ENCODE measurements at places on chromosomes 7 and 10.

GRCh38 chr7:130232209-130232608 is 24.5 kb downstream of the SSMEM1 start:
- H3K4me1 ChIP-seq, result no peaks in the 10 kb centered on the region
- no peak overlapping the region for H3K4me3 ChIP-seq
- DNase-seq, result no peak
- no peaks in the 10 kb centered on the region for H3K27me3 ChIP-seq

- DNase-seq, result no peak
- peaks cover 25% of the 10 kb centered on the region for H3K36me3 ChIP-seq
- no peak overlapping the region for H3K4me3 ChIP-seq
- no peaks in the 10 kb centered on the region for H3K4me1 ChIP-seq
- no peaks in the 10 kb centered on the region for H3K27me3 ChIP-seq
- H3K27ac ChIP-seq, result no peak overlapping the region
Observed at GRCh38 chr10:22544325-22545068, 169.9 kb downstream of the PIP4K2A start.

DNA sequence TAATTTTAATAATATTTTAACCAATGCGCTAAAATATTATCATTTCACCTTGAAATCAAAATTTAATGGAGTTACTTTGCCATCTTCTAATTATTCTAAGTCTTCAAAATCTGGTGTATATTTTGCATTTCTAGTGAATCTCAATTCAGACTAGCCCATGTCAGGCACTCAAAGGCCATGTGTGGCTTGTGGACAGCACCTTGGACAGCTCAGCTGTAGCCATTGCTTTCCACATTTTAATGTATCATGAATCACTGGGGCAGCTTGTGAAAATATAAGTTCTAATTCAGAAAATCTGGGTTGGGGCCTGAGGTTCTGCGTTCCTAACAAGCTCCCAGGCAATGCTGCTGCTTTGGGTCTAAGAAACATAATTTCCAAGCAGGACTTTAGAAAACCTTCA is 57.2 kb downstream of the MGAM2 start:
- no peaks in the 10 kb centered on the region for H3K27me3 ChIP-seq
- no peaks in the 10 kb centered on the region for H3K4me1 ChIP-seq
- no peak overlapping the region for H3K27ac ChIP-seq
- H3K4me3 ChIP-seq, result no peak overlapping the region

GRCh38 chr7:80536426-80536825 is 24.6 kb upstream of the GNAT3 start:
- no peak overlapping the region for H3K4me3 ChIP-seq
- no peak for DNase-seq
- H3K4me1 ChIP-seq, result no peaks in the 10 kb centered on the region
- H3K36me3 ChIP-seq, result no peaks in the 10 kb centered on the region
- H3K27me3 ChIP-seq, result no peaks in the 10 kb centered on the region
- no peak overlapping the region for H3K27ac ChIP-seq

DNA sequence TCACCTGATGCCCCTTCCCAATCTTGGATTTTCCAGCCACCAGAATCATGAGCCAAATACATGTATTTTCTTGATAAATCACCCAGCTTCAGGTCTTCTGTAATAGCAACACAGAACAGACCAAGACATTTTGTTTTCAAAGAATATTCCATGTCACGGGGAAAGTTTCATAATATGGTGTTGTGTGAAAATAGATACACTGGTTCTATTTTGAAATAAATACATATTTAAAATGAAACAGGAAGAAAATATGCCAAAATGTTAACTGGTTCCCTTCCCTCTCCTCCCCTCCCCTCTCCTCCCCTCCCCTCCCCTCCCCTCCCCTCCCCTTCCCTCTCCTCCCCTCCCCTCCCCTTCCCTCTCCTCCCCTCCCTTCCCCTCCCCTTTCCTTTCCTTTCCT is 30.3 kb upstream of the CAMK1D start:
- no peak overlapping the region for H3K4me3 ChIP-seq
- peaks cover 6% of the 10 kb centered on the region for H3K4me1 ChIP-seq
- no peak overlapping the region for H3K27ac ChIP-seq
- DNase-seq, result no peak
- H3K36me3 ChIP-seq, result no peaks in the 10 kb centered on the region
- H3K27me3 ChIP-seq, result no peaks in the 10 kb centered on the region

GRCh38 chr10:70405037-70405824 is 1.3 kb downstream of the EIF4EBP2 start:
- H3K27ac ChIP-seq, result peak overlapping the region; percentile 84
- DNase-seq, result no peak
- 0 out of 2 replicates have a peak, but pooled peaks cover 2% of the 10 kb centered on the region for H3K36me3 ChIP-seq
- H3K27me3 ChIP-seq, result no peaks in the 10 kb centered on the region
- H3K4me3 ChIP-seq, result peak overlapping the region; percentile 86
- peaks cover 28% of the 10 kb centered on the region for H3K4me1 ChIP-seq

DNA sequence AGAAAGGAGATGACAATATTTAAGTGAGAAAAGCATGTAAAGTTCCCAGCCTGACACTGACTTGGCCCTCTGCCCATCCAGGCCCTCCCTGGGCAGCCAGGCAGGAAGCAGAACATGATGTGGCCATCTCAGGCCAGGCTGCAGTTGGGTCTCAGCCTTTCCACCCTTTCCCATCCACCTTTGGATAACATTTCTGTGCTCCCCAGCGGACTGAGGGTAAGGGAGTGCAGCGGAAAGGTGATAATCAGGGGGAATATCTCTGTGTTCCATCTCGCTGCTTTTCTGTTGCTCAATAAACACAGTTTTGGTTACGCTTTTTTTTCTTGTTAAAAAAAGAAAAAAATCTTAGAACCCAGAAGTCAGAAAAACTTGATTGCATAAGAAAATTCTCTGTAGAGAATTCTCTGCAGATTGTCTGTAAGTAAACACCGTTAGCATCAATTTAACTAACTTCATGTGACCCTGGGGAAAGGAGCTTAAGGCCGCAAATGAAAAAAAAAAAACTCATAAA is 37.2 kb upstream of the TARP start:
- H3K27me3 ChIP-seq, result peaks cover 26% of the 10 kb centered on the region
- H3K27ac ChIP-seq, result no peak overlapping the region
- no peaks in the 10 kb centered on the region for H3K4me1 ChIP-seq
- H3K36me3 ChIP-seq, result no peaks in the 10 kb centered on the region

DNA sequence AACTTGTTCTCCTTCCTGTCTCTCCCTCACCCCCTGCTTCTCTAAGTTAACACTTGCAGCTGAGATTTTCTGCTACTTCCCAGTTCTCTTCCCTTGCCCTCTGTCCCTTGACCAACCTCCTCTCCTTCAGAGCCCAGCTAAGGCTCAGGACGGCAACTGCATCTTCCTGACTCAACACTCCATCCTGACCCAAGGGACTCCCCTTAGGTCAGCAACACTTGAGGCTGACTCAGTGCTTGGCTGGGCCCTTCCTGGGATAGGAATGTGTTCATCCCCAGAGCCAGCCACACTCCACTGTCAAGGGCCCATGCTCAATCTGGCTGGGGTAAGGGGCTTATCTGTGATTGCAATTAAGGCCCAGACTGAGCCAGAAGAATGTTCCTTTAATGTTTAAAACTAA is 3.4 kb downstream of the CALHM2 start:
- peaks cover 11% of the 10 kb centered on the region for H3K4me1 ChIP-seq
- no peak overlapping the region for H3K4me3 ChIP-seq
- peaks cover 53% of the 10 kb centered on the region for H3K36me3 ChIP-seq
- no peak for DNase-seq
- no peaks in the 10 kb centered on the region for H3K27me3 ChIP-seq
- H3K27ac ChIP-seq, result no peak overlapping the region

GRCh38 chr10:84195044-84195830 is 900 bp downstream of the CDHR1 start:
- H3K36me3 ChIP-seq, result no peaks in the 10 kb centered on the region
- no peaks in the 10 kb centered on the region for H3K4me1 ChIP-seq
- no peak for DNase-seq
- peaks cover 19% of the 10 kb centered on the region for H3K27me3 ChIP-seq

GRCh38 chr7:87599336-87599735 is 1.3 kb downstream of the ABCB1 start:
- H3K27ac ChIP-seq, result no peak overlapping the region

DNA sequence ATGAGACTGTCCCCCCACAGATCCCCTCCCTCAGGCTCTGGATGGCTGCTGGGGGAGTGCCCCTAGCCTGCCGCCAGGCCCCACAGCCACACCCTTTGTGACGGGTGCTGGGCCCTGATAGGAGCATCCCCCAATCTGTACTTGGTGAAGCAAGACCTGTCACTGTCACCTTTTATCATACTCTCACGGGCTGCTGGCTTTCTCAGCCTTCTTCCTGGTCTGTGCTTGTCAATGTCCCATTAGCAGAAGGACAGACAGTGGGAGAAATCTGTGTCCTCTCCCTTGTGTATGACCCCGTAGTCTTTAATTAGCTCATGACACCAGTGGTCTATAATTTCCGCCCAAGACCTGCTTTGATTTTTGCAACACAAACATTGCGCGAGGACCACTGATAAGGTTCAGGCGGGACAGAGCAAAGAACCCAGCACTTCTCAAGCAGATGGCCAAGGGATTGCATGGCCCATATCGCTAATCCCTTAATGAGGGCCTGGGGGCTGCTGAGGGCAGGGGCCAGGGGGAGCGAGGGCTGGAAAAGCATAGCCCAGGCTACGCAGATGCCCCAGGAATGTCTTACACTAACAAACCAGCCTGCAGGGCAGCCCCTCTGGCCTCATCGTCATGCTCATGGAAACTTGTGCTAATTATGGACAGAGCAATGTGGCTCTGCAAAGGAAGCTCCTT is 127.8 kb downstream of the PTPN20 start:
- no peak for DNase-seq
- H3K36me3 ChIP-seq, result no peaks in the 10 kb centered on the region
- H3K4me3 ChIP-seq, result no peak overlapping the region

- H3K4me3 ChIP-seq, result no peak overlapping the region
- no peaks in the 10 kb centered on the region for H3K4me1 ChIP-seq
- no peaks in the 10 kb centered on the region for H3K27me3 ChIP-seq
- no peak for DNase-seq
- no peak overlapping the region for H3K27ac ChIP-seq
Observed at GRCh38 chr7:87993269-87993668, 59.2 kb downstream of the ADAM22 start.

- DNase-seq, result no peak
- H3K36me3 ChIP-seq, result no peaks in the 10 kb centered on the region
- no peak overlapping the region for H3K4me3 ChIP-seq
- peaks cover 16% of the 10 kb centered on the region for H3K4me1 ChIP-seq
Observed at GRCh38 chr7:134462337-134462925, 3.5 kb upstream of the AKR1B1 start.

DNA sequence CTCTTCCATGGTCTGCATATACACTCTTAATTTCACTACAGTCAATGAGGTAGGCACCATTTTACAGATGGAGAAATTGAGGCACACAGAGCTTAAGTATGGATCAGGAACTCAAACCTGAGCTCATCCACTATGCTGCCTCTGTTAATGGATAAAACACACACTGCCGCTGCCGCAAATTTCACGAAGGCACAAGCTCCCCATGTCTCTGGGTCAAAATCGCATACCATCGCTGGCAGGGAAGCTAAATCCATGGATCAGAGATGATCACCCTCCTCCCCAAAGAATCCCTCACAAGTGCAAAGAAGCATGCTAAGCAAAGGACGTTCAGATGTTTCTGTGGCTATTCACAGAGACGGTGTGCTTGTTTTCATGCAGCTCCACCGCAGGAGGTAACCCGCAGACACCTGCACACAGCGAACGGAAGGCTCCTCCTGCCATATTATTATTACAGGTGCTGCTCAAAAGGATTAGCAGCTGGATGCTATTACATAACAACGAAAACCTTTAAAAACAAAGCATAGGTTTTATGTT is 109.3 kb downstream of the UBE2H start:
- DNase-seq, result no peak
- no peak overlapping the region for H3K4me3 ChIP-seq
- H3K27ac ChIP-seq, result peak overlapping the region; percentile 98
- H3K27me3 ChIP-seq, result no peaks in the 10 kb centered on the region
- H3K4me1 ChIP-seq, result peaks cover 67% of the 10 kb centered on the region

GRCh38 chr7:35362341-35362740 is 108.4 kb upstream of the TBX20 start:
- H3K4me1 ChIP-seq, result no peaks in the 10 kb centered on the region
- H3K27ac ChIP-seq, result no peak overlapping the region
- no peak for DNase-seq
- no peaks in the 10 kb centered on the region for H3K27me3 ChIP-seq
- H3K4me3 ChIP-seq, result no peak overlapping the region

DNA sequence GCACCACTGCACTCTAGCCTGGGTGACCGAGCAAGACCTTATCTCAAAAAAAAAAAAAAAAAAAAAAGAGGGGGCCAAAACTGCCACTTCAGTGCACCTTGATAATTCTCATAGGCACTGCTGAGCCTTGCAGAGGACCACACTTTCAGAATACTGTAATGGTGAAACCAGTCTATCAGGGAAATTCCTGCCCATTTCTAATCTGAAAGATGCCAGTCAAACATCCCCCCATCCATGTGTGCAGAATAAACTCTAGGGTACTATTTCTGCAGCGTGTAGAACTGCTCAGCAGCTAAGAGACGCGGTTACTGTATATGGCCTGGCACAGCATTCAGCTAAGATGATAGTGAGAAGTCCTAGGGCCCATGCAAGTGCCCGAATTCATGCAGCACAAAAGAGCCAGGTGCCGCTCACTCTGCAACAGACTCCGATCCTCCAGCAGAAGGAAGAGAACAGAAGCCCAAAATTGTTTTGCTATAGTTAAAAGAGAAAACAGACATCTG is 286.8 kb upstream of the KLF14 start:
- peaks cover 56% of the 10 kb centered on the region for H3K4me1 ChIP-seq
- no peaks in the 10 kb centered on the region for H3K27me3 ChIP-seq
- no peaks in the 10 kb centered on the region for H3K36me3 ChIP-seq
- no peak overlapping the region for H3K4me3 ChIP-seq

DNA sequence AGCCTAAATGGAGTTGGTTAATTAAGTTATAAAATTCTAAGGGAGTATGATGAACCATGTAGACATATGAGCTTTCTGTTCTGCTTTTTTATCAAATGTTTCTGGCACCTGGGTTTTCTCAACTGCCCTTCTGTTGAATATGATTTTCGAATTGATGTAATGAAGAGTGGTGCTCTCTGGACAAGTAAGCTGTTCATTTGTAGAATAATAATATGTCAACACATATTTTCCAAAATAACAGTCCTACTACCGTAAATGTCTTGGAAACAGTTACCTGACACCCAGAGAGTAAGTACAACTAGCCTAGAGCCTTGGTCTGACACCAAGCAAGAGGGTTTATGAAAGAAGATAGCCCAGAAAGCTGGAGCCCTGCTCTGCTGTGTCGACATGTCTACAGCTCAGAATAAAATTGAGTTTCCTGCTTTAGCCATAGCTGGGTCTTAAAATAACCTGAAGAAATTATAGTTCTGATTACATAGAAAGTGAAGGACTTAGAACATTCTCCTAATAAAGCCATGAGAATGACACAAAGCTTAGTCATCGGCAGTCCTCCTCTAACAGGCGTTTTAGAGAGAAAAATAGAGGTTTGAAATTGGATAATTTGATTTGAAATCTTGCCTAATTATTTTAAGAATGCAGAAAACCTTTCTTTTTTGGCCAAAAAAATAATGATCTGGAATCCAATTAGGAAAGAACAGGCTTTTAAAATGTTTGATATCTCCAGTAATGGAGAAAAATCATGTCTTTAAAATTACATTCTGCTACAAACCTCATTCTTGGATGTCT is 25.1 kb downstream of the HDAC9 start:
- H3K27ac ChIP-seq, result no peak overlapping the region
- H3K36me3 ChIP-seq, result no peaks in the 10 kb centered on the region
- H3K4me1 ChIP-seq, result peaks cover 7% of the 10 kb centered on the region
- DNase-seq, result no peak
- H3K4me3 ChIP-seq, result no peak overlapping the region
